ENCODE measurements at places on chromosomes 1 and 21.
A peak's percentile ranks its signal among the peaks of the same experiment; 100 is the strongest.

GRCh38 chr1:185400052-185400451 lies 83.0 kb upstream of the IVNS1ABP start:
- peak; percentile 82 for DNase-seq

DNA sequence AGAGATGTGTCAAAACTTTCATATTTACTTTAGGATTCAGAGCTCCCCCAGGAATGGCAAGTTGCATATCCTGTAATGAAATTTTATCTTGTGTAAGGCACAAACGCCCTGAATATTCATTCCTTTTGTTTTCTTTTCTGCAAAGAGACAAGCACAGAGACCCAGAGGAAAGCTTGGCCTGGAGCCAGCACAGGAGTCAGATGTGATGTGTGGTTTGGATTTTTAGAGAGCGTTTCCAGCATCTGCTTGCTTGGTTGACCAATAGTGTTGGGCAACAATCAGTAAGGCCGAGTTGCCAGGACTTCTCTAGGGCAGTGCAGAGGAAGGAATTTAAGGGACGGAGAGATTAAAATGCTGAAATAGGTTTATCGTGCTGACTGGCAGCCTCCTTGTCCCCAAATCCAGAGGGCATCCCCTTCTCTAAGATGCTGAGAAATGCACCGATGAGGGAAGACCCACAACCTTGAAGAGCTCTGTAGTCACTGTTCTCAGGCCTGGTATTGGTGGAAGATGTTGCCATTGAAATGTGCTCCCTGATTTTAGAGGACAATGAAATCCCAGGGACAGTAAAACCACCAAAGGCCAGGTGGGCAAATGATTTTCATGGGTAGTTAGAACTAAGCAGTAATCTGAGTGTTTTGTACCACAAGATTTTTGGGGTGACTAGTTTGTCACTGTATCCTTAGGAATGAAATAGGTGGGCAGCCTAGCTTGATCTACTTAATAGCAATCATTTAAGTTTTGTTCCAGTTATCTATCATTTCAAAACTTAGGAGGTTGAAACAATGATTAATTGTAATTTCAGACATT lies 37.9 kb upstream of the RHOU start:
- DNase-seq: peak; percentile 89

DNA sequence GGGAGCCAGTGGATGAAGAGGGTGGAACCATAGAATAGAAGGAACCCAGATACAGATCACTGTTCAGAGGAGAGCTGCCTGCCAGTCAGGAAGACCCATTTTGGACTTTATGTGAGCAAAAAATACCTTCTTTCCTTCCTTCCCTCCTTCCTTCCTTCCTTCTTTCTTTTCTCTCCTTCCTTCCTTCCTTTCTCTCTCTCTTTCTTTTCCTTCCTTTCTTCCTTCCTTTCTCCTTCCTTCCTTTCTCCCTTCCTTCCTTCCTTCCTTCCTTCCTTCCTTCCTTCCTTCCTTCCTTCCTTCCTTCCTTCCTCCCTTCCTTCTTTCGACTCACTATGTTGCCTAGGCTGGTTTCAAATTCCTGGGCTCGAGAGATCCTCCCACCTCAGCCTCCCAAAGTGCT lies 22.1 kb upstream of the FMOD start:
- DNase-seq: no peak

DNA sequence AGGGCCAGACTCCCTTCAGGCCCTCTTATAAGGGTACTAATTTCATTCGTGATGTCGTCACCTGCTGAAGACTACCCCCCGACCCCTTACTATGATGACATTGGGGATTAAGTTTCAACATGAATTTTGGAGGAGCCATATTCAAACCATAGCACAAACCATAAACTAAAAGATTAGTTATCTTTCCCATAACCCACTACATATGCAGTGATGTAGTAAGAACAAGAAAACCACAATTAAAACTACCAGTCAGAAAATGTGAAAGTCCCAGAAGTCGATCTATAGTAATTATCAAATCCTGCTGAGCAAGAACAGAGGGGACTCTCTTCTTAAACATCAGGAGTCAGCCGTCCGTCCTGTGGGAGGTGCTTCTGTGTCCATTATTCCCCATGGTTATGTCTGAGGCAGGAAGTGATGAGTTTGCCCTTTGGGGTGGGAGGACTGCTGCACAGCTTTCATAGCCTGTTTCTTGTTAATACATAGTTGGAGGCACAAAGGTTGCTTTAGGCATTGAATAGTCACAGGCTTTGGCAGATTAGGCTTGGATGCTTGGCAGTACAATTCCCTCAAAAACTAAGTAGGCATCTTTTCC lies 35.9 kb upstream of the PTGFRN start:
- no peak for DNase-seq

- no peak for DNase-seq
Measured at GRCh38 chr1:77562596-77563150, 119.8 kb downstream of the ZZZ3 start.

GRCh38 chr1:172283766-172284165 lies 136.7 kb upstream of the C1orf105 start:
- no peak for DNase-seq

GRCh38 chr1:202935844-202936243 lies 8.8 kb upstream of the KLHL12 start:
- DNase-seq: no peak

DNA sequence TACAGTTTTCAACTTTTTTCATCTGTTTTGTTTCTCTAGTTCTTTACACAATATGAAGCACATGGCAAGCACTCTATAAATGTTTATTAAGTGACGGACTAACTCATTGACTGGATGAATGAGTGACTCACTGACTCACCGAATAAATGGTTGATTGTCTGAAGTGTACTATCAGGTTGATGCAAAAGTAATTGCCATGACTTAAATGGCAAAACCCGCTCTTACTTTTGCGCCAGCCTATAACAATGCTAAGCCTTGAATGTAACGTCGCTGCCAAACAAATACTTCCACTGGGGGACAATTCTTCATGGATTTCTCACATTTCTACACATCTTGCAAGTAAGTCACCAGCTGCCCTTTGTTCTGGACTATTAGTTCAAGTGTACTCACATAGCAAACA lies 109.0 kb upstream of the KCTD3 start:
- no peak for DNase-seq

DNA sequence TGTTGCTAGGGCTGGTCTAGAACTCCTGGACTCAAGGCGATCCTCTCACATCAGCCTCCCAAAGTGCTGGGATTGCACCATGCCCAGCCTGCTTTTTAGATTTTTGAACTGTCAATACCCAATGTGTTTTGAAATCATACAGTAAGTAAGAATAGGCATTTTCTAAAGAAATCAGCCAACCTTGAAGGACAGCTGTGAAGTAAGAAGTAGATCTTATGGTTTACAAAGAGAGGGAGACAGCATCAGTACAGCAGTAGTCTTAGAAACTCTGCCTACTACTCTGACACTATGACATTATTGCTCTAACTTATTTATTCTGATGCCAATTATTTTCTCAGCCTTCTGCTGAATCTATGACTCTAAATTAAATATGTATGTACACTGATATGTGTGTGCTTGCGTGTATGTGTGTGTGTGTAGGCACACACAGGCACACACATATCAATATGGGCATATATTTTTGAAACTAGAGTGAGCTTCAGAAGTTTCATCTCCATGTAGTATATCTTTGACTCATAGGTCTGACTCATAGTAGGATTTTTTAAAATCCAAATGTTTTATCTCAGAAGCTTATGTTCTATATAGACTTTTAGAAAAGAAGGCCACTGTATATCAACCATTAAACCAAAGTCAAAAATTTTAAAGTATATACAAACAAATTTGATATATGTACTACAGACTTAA lies 140.4 kb downstream of the COL24A1 start:
- peak; percentile 23 for DNase-seq

All from iris pigment epithelial cell (primary cell).